Stimulated activated naive CD4-positive, alpha-beta T cell (primary cell): ENCODE measurements at places on chromosomes 3 and 15.
A peak's percentile ranks its signal among the peaks of the same experiment; 100 is the strongest.

DNA sequence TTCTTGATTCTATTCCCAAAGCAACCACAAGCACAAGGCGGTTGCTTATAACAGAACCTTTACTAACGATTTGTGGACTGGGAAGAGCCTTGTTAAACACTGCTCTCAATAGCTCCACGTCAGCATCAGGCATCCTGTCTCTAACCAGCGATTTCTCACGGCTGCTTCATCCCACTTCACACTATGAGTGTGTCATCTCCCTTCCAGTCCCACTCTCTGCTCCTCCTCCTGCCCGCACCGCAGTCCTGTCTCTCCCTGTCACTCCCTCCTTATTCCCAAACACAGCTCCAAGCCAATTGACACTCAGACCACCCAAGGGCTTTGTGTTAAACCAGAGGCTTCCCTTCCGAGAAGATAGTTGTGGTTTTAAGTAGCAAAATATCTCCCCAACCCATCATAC lies 94.8 kb downstream of the ABHD5 start:
- DNase-seq: no peak

GRCh38 chr15:95528920-95529319 lies 801.6 kb upstream of the NR2F2 start:
- DNase-seq: no peak

GRCh38 chr15:80512726-80513660 lies 108.8 kb downstream of the ARNT2 start:
- no peak for DNase-seq

- DNase-seq: no peak
Measured at GRCh38 chr15:99140590-99140989, 35.7 kb downstream of the SYNM start.

DNA sequence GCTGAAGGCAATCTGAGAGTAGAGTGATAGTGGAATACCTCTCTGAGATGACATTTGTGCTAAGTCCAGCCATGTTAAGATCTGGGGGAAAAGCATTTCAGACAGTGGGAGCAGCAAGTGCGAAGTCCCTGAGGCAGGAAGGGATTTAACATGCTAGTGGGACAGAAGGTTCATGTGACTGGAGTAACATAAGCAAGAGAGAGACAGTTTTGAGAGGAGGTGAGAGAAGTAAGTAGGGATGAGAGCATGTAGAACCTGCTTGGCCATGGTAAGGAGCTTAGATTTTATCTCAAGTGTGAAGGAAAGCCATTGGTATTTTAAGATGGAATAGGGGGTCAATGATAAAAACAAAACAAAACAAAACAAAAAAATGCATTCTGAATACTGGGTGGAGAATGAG lies 358.6 kb upstream of the KCNH8 start:
- peak; percentile 11 for DNase-seq

GRCh38 chr3:43968465-43968864 lies 273.2 kb upstream of the TOPAZ1 start:
- no peak for DNase-seq

DNA sequence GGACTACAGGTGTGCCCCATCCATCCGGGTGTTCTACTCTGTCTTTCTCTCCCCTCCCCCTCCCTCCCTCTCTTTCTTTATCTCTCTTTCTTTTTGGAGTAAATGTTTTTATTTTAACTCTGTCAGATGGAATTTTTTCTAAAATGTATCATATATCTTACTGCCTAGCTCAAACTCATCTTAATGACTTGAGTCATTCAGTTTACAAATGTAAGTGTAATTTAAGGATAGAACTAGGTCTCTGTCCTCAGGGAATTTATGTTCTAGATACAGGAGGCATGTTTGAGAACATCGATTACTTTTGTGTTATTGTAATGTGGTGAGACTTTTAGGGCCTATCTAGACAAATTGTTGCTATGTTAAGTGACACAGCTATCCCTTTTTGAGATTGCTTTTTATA lies 3.5 kb downstream of the TBC1D23 start:
- no peak for DNase-seq

- DNase-seq: no peak
Measured at GRCh38 chr3:80190051-80190450, 422.3 kb upstream of the ROBO1 start.

DNA sequence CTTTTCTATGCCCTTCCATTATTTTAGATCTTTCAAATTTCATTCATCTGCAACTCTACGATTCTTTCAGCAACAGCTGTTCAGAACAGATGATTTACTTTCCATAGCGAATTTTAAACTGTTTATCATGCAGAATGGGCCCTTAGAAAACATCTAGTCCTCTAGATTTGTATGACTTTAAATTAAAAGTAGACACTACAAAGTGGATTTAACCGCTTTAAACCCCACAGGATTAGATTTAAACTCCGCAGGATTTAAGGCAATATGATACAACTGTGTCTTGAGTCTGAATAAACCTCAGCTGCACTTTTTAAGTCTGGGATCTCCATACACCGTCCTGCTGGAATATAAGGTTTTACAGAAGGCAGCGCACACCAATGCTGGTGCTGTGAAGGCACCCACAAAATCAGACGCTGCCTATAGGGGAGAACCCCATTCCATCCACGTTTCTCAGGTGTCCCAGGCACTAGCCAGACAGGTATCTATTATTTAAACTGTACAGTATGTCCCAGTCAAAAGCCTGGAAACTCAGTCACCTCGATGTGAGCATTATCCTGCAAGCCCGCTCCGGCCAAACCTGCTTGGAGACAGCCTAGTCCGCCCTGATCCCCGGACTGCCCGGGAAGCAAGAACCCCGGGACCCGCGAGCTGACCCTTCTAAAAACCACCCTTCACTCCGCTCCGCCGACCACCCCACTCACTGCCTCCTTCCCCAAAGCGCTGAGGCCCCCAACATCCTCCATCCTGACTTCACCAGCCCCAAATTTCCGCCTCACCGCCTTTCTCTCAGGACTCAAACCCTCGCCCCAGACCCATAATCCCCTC lies 768 bp downstream of the ANO10 start:
- no peak for DNase-seq

- DNase-seq: no peak
Measured at GRCh38 chr3:180040966-180041365, 4.2 kb upstream of the PEX5L start.

GRCh38 chr3:175433026-175433674 lies 574.0 kb downstream of the NAALADL2 start:
- no peak for DNase-seq

- no peak for DNase-seq
Measured at GRCh38 chr3:162489853-162490252, 993.2 kb downstream of the OTOL1 start.

DNA sequence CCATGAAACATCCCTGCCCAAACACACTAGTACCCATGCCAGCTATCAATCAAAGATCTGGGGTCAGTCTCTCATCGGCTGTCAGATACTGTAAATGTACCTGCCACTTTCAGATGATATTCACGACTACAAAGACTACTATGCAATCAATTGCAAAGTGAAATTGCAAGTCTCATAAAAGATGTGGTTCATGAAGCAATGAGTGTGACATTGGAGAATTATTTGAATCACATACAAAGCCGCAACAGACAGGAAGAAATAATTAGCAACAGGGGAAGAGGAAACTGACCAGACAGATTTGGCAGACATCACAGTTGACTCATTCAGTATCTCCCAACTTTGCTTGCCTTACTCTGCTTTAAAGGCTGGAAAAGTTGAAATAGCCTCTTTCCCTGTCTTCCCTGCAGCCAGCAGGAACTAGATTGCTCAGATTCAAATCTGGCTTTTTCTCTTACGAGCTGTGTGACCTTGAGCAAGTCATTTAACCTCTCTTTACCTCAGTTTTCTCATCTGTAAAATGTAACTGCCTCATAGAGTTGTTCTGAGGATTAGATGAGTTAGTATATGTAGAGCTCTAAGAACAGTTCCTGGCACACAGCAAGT lies 95.7 kb upstream of the C3orf80 start:
- no peak for DNase-seq

DNA sequence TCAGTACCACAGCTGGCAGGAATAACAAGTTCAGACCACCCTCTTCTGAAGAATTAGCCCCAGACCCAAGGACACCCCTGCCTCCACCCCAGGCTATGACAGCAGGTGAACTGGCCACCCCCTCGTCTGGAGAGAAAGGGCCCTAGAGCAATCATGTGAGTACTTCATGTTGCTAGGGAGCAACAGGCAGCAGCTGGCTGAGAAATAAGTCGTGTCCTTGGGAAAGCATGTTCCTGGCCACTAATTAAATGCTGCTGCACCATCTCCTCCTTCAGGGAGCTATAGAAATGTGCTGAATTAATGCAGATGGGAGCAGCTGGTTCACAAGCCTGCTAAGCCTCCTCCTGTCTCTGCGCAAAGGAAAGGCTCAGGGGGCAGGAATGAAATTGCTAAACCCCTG lies 31.5 kb downstream of the MRPS11 start:
- no peak for DNase-seq

DNA sequence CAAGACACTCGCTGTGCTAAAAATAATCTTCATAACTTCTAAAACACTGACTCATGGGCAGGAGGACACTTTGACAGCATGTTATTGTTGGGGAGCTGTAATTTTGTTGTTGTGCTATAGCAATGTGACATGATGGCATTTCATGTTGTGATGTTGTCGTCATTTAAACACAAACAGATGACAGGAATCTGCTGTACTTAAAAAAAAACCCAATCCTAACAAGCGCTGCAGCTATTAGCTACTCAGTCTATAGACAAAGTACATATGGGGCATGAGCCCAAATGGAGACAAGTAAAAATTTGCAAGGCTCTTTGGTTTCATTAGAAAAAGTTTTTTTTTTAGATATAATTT lies 828 bp upstream of the ATOSA start:
- DNase-seq: no peak

DNA sequence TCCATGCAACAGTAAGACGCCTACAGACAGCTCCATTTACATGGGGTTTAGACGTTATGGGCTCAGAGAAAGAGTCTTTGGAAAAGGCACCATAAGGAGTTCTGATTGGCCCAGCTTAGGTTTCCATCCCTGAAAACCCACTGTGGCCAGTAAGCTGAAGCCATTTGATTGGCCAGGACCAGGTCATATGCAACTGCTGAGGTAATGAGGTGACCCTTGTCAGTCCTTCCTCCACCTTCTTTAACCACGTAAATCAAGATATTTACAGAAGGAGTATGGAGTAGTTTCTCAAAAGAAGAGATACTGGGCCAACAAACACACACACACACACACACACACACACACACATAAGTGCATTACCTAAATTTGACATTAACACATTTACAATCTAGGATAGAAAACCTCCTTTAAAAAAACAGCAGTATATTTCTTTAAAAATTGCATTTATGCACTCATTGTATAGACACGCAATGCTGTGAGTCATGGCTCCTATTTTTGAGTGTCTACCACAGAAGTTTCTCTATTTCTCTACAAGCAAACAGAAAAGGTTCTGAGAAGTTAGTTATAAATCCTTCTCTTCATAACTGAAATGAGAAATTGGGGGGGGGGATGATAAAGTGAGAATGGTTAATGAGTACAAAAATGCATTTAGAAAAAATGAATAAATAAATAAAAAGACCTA lies 16.3 kb upstream of the MB21D2 start:
- no peak for DNase-seq

GRCh38 chr3:146396792-146397191 lies 72.6 kb downstream of the PLSCR2 start:
- no peak for DNase-seq

DNA sequence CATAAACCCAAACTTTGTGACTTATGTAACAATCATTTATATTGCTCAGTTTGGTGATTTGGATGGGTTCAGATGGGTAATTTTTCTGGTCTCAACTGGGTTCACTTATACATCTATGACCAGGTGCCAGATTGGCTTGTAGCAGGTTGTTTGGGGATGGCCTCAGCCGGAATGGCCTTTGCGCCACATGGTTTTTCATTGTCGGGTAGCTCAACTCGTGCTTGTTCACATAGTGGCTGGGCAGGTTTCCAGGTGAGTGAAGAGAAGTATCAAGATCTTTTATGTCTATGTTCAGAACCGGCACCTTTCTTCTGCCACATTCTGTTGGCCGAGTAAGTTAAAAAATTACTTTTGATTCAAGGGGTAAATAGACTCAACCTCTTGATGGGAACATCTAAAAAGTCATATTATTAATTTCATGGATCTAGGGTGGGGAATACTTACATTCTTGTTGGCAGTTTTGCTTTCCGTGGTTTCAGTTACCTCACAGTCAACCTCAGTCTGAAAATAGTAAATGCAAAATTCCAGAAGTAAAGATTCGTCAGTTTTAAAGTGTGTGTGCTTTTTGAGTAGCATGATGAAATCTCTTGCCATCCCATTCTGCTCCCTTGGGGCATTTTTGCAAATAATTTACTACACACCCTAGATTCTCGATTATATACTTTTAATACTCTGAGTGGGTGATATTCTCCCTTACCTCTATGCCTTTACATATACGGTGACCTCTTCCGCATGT lies 745.7 kb upstream of the CCDC54 start:
- DNase-seq: no peak

DNA sequence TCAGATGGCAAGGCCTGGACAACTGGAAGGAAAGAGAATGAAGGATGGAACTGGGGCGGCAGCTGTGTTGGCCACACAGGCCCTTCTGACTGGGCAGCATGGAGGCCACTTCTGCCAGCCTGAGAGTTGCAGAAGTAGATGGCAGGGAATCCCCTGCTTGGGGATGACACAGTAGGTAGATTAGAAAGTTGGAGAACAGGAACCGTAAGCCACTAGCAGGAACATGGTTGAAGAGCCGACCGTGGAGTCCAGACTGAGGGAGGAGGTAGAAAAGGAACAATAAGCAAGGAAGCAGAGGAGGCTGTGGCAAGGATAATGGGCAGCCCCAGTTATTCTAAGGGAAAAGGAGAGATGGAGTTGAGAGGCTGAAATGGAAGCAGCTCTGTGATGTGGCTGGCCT lies 26.4 kb upstream of the ZNF774 start:
- DNase-seq: no peak

DNA sequence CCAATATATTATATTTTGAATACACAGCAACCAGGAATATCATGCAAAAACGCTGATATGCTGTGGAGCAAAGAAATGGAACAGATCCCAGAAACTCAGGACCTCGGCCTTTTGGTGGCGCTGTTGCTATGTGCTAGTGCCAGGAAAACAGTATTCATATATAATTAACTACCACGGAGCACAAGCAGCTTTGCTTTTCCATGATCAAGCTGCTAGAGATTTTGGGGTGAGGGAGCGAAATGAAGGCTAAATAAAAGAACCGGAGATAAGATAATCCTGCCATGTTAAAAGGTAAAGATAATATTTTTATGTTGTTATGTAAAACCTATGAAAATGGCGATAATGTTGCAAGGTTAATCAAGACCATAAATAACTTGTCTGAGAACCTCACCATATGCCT lies 157.7 kb upstream of the FAM3D start:
- DNase-seq: no peak

GRCh38 chr15:31552482-31553099 lies 226.0 kb downstream of the KLF13 start:
- no peak for DNase-seq

DNA sequence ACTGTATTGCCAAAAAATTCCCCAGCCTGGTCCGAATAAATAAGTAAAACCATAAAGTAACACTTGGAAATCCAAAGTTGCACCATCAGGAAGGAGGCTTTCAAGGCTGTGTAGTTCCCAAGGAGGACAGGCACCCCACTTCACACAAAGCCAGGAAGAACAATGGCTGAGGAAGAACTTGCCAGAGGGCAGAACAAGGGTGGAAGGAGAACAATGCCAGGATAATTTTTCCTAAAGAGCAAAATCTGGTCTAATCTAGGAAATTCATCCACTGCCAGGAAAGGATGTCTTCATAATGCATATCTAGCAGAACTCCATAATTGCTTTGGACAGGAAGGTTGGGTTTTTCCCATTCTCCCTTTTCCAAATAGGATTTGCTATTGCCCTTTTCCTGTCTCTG lies 15.7 kb upstream of the ARID3B start:
- no peak for DNase-seq
